ENCODE measurements at places on chromosomes 16 and 17.
A peak's percentile ranks its signal among the peaks of the same experiment; 100 is the strongest.

- no peak for DNase-seq
These were observed 2.7 kb downstream of the CNTNAP1 start for GRCh38 chr17:42684929-42685556.

- DNase-seq: no peak
These were observed 87.7 kb upstream of the CCL2 start for GRCh38 chr17:34167354-34167753.

DNA sequence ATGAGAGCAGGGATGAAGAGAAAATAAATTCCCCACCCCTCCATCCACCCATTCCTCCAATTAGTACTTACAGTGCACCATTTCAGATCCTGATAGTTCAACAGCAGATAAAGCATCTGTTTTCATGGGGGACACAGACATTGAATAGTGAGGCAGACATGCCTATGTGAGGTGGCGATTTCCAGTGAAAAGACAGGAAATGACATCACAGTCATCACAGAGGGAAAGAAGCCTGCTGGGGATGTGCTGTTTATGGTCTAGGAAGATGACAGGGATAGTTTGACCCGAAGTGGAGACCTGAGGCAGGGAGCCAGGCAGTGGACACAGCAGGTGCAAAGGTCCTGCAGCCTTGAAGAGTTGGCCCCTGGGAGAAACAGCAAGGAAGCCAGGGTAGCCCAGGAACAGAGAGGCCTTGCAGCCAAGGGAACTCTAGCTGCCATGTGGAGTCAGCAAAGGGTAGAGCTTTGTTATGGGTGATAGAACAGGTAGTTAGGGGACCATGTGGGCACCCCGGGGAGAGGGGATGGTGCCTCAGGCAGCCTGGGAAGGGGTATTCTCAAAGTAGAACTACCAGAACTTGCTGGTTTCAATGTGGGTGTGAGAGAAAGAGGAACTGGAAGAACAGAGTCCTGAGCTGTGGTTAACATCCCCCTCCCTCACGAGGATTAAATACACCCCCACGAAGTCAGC is 256.6 kb downstream of the CPPED1 start:
- no peak for DNase-seq

DNA sequence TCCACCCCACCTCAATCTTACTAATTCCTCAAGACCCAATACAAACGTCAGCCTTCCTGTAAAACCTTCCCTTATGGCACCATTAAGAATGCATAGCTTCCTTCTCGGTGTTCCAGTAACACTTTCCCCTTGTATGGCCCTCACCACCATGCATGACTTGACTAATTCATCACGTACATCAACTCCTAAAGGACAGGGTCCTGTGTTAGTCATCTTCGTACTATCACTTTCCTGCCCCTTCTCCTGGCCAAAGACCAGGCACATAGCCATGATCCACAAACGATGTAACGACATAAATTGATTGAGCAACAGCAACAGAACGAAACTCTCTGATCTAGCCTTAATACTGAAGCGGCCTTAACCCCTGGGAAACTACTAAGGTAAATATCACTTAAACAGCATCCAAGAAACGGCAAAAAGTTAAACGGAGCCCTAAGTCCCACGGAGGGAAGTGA is 612 bp downstream of the PSMD12 start:
- DNase-seq: no peak

- no peak for DNase-seq
These were observed 78.4 kb downstream of the SLC39A11 start for GRCh38 chr17:73013816-73014663.

- DNase-seq: no peak
These were observed 300 bp downstream of the CTRB1 start for GRCh38 chr16:75219088-75219487.

DNA sequence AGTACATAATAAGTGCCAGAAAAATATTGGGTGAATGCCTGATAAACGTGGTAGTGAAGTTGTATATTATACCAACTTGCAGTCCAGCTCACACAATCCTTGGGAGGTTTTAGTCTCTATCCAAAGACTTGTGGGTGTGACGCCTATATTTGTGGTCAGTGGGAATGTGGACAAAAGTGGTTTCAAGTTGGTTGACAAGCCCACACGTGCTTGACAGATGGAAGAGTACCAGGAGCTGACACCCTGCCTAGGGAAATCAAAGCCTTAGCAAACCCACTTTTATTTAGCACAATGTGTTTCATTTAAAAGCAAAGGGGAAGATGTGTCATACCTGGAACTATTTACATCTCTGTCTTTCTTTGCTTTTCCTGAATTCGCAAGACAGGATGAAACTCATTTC is 79.0 kb downstream of the CA10 start:
- no peak for DNase-seq

GRCh38 chr16:89430436-89431157 is 59.8 kb downstream of the ANKRD11 start:
- peak; percentile 61 for DNase-seq

DNA sequence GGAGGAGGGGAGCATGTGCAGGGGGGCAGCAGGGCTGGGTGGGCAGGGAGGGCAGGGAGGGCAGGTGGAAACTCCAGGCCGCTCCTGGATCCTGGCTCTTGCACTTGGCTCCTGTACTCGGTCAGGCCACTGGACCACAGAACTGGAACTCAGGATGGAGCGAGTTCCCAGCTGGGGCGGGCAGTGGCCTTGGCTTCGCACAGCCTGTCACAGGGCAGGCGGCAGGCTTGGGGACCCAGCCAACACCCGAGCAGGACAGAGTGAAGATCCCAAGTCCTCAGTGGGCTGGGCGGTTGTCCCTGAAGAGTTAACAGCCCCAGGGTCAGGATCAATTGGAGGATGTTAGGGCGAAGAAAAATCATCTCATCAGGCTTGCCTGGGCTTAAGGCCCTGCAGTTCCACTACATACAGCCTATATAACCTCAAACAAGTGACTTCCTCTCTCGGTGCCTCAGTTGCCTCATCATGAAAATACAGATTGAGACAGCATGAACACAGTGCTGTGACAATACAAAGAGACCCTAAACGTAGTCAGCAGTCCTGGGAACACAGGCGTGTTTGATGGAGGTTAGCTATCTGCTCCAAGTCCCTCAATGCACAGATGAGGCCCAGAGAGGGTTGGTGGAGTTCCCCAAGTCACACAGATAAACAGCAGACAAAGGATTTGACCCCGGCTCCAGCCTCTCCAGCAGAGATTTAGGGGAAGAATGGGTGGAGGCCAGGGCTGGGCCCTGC is 21.9 kb downstream of the ZNF423 start:
- DNase-seq: no peak

- no peak for DNase-seq
These were observed 9.5 kb upstream of the UNK start for GRCh38 chr17:75774991-75775668.

DNA sequence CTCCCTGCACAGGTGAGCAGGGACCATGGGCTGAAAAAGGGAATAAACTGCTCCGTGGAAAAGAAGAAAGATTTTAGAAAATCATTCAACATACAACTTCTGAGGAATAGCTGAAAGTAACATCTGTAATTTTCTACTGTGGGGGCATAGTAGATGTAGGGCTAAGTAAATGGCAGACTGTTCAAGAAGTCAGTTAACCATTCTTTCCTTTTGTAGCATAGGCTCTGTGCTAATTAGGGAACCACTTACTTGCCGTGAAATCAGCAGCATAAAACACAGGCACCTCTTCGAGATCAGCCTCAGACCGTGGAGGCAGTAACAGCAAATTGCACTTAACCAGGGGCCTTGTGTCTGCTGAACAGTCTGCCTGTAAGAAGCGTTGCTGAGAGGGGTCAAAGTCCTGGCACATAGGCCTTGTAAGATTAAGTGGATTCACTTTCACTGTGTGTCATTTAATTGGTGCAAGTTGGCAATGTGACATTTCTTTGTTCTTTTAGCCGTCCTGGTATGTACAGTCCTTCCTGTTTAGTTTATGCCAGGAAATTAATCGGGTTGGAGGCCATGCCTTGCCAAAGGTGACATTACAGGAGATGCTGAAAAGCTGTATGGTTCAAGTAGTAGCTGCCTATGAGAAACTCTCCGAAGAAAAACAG is 10.4 kb downstream of the COG1 start:
- DNase-seq: no peak

- DNase-seq: no peak
These were observed 98.4 kb upstream of the PLCG2 start for GRCh38 chr16:81680444-81681275.

DNA sequence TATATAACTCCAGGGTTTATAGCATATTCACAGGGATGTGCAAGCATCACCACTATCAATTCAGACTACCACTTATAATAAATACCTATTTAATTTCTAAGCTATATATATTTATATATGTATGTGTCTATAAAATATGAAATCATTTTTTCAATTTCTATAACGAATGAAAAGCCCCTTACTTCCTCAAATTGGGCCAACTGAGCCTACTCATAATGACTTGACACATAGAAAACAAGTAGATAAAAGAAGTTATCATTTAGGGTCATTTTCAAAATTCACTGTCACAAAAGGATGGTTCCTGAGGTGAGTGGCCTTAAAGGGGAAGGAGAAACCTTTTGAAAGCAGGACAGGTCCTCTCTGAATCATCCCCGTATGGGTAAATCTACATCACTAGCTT is 114.1 kb downstream of the ADCY9 start:
- no peak for DNase-seq

GRCh38 chr17:57505841-57506773 is 239.0 kb downstream of the CCDC182 start:
- DNase-seq: no peak

DNA sequence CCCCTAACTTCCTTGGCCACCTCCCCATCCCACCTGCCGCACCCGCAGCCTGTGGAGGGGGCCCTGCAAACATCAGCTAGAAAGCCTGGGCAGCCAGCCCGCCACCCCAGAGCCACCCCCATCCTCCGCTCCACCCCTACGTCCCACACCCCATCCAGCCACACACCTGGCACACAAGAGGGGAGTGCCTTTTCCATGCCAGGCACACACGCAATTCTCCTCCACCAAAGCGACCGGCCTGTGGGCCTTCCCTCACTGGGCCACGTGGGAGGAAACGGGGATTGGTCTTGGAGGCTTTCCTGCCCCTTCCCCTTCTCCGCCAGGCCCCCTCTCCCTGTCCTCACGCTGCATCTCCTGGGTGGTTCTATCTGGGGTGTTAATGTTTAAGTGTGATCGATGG is 48.7 kb upstream of the TNRC6C start:
- no peak for DNase-seq

GRCh38 chr16:57815987-57816745 is 13.9 kb upstream of the KIFC3 start:
- DNase-seq: no peak

DNA sequence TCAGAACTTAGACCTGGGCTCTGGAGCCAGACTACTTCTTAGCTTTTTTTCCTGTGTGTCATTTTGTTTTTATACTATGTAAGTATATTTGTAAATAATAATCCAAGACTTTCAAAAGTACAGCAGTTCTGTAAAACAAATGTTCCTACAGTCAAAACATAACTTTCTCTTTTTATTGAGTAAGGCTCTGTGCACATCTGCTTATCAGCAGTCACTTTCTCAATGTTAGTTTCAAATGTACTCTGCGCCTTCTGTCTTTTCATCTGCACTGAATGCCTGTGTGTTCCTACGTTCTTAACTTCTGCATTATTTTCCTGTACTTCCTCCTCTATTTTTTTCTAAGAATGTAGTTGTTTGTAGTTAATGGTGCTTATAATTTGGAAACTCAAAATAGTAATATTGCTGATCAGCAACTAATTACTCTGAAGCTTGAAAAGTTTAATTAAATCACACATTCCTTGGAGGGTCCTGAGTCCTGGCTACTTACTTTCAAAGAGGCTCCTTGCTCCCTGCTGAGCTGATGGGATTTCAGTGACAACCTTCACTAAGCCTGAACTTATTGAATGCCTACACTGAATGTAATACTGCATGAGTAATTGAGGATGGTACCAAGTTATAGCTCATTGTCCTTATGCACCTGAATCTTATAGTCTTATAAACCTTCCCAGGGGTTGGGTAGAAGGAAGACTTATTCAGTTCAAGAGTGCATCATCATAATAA is 329.9 kb downstream of the KCNJ2 start:
- no peak for DNase-seq

Measured in HuH-7.5 (cell line).